ENCODE measurements at places on chromosomes 1 and 21. TPM values are rescaled to one million over a fixed set of nuclear protein-coding genes. Genes with fewer than 3 reads are reported as not detected.

DNA sequence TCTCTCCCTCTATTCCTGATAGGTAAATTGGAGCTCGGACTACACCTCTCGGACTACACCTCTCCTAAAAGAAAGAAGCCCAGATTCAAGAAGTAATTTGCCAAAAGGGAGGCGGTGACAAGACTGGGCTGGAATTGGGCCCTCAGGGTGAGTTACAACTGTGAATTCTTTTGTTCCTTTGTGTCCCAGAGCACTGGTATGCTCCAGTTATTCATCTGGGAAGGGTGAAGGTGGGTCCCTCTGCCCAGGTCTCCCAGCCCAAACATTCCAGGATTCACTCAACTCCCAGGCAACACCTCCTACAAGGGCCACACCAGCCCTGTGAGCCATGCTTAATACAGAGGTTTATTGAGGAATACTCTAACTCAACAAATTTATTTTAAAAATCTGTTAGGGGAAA, 69.2 kb downstream of the LMX1A start:
- H3K4me1 ChIP-seq, result no peaks in the 10 kb centered on the region
- no peak overlapping the region for H3K27ac ChIP-seq
- no peak overlapping the region for H3K4me3 ChIP-seq
- peaks cover 24% of the 10 kb centered on the region for H3K27me3 ChIP-seq
- DNase-seq, result no peak

Gene C1QC
- total RNA-seq, result 353 TPM

DNA sequence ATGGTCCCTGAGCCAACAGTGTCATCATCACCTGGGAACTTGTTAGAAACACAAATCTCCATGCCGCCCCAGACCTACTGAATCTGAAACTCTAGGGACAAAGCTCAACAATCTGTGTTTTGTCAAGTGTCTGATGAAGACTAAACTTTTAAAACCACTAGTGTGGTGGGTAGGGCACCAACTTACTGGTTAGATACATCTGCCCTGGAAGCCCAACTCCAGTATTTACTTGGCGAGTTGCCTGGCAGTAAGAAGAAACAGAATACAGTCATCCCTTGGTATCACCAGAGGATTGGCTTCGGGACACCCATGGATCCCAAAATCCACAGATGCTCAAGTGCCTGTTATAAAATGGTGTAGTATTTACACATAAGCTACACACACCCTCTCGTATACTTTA, 367.9 kb upstream of the DUSP10 start:
- H3K27me3 ChIP-seq, result no peaks in the 10 kb centered on the region
- H3K4me3 ChIP-seq, result no peak overlapping the region
- no peak overlapping the region for H3K27ac ChIP-seq
- no peaks in the 10 kb centered on the region for H3K36me3 ChIP-seq
- no peak for DNase-seq

GRCh38 chr1:176552999-176553398, 90.0 kb downstream of the PAPPA2 start:
- DNase-seq, result no peak
- H3K4me1 ChIP-seq, result no peaks in the 10 kb centered on the region
- peaks cover 21% of the 10 kb centered on the region for H3K27me3 ChIP-seq
- no peak overlapping the region for H3K27ac ChIP-seq
- no peaks in the 10 kb centered on the region for H3K36me3 ChIP-seq

Gene KIF17
- total RNA-seq, result 4.6 TPM

DNA sequence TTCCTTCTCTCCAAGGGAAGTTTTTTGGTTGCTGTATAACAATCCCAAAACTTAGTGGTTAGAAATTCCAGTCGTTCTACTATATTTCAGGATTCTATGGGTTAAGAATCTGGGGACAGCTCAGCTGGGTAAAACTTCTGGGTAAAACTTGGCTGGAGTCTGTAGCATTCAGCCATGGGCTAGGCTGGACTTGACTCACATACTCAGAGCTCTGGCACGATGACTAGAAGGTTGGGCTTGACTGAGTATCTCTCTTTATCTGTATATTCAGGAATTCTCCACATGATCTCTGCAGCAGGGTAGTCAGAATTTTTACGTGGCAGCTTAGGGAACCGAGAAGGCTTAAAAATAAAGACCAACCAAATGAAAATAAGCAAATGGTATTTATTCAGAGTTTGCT, 28.2 kb upstream of the HRNR start:
- H3K4me1 ChIP-seq, result no peaks in the 10 kb centered on the region
- no peak overlapping the region for H3K4me3 ChIP-seq
- peaks cover 3% of the 10 kb centered on the region for H3K27me3 ChIP-seq
- DNase-seq, result no peak
- no peak overlapping the region for H3K27ac ChIP-seq

DNA sequence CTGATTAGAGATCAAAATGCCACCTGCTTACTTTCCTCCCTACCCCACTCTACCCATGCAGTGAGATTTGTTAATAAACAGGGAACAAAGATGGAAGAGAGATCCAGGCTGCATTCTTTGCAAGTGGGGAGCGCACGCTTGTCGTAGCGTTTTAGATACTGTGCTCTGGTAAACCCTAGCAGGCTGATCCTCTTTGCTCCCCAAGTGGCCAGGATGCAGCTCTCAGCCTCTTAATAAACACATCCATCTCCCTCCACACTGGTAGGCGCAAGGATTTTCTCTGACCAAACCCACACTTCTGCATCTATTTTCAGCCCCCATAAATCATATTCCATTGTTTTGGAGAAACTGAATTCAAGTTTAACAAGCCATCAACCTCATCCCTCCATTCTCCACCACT, 2.9 kb downstream of the PGBD5 start:
- no peak overlapping the region for H3K27ac ChIP-seq
- no peak for DNase-seq
- H3K4me1 ChIP-seq, result peaks cover 6% of the 10 kb centered on the region
- no peak overlapping the region for H3K4me3 ChIP-seq
- H3K27me3 ChIP-seq, result peaks cover 39% of the 10 kb centered on the region
- no peaks in the 10 kb centered on the region for H3K36me3 ChIP-seq

Gene ANKRD65
- total RNA-seq, result 21.5 TPM

DNA sequence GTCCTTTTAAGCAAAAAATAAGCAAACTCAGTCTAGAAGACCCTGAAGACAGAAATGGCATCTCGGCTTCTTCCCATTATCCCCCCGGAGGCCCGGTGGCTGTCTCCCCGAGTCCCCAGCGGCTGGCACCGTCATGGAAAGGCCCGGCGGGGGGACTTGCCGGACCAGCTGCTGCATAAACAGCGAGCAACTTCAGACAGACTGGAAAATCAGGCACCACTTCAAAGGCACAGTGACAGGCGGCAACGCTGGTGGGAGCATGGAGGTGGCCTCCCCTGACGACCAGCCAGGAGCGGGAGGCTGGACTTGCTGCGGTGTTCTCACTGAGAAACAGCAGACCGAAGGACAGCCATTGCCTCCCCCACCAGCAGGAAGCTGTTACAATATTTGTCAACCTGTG, 18.4 kb upstream of the C1QA start:
- no peaks in the 10 kb centered on the region for H3K36me3 ChIP-seq
- no peak overlapping the region for H3K27ac ChIP-seq
- no peaks in the 10 kb centered on the region for H3K4me1 ChIP-seq
- peaks cover 58% of the 10 kb centered on the region for H3K27me3 ChIP-seq
- no peak for DNase-seq
- no peak overlapping the region for H3K4me3 ChIP-seq

Gene CLCNKA
- total RNA-seq, result not detected

DNA sequence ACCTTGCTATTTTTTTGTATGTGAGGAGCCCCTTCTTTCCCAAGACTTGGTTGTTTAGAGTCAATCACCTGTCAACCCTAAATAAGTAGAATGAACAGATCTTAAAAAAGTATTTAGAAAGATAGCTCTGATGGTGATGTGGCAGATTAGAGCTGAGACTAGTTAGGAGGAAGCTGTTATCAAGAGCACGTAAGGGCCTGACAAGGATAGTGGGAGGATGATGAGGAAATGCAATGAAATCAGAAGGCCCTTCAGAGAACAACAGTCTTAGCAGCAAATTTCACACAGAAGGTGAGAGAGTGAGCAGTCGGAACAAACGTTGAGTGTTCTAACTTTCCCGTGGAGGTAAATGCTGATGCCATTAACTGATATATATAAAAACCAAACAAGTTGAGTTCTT, 15.9 kb upstream of the S1PR1 start:
- no peaks in the 10 kb centered on the region for H3K4me1 ChIP-seq
- no peak for DNase-seq
- no peaks in the 10 kb centered on the region for H3K27me3 ChIP-seq
- no peaks in the 10 kb centered on the region for H3K36me3 ChIP-seq

Gene PEAR1
- total RNA-seq, result 17.9 TPM

DNA sequence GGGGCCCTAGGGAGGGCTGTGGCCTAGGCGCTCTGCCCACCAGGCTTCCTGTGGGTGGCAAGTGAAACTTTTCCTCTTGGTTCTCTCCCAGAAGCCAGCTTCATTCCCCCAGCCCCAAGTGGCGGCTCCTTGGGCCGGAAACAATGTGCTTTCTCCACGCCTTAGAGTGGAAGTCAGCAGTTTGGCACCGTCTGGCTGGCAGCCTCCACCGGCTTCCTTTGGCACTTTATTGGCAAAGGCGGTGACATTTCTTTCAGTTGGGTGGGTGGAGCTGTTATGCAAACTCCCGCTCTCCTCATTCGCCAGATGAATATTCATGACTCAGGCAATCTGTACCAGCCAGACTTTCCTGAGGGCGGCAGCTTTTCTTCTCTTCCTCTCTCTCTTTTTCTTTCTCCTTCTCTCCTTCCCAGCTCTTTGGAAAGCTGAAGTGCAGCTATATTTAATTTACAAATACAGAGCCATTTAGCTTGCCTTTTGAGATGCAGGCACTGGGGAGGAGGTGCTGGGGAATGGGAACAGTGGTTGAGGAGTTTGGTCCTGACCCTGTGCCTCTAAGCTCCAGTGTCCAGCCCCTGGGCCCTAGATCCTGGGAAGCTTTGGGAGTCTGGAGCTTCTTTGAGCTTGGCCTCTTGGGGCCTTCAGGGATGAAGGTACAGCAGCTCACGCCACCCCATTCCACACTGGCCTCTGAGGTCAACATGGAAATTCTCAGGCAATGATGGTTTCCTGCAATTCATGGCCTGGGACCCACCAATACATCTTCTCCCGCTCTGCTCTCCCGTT, 67.8 kb upstream of the POU3F1 start:
- H3K4me3 ChIP-seq, result no peak overlapping the region
- DNase-seq, result no peak
- no peaks in the 10 kb centered on the region for H3K36me3 ChIP-seq
- peaks cover 5% of the 10 kb centered on the region for H3K4me1 ChIP-seq
- no peaks in the 10 kb centered on the region for H3K27me3 ChIP-seq

- H3K27ac ChIP-seq, result no peak overlapping the region
- H3K27me3 ChIP-seq, result peaks cover 10% of the 10 kb centered on the region
- no peak for DNase-seq
- no peak overlapping the region for H3K4me3 ChIP-seq
- no peaks in the 10 kb centered on the region for H3K36me3 ChIP-seq
These were observed 70.8 kb downstream of the SCCPDH start for GRCh38 chr1:246794828-246795671.

DNA sequence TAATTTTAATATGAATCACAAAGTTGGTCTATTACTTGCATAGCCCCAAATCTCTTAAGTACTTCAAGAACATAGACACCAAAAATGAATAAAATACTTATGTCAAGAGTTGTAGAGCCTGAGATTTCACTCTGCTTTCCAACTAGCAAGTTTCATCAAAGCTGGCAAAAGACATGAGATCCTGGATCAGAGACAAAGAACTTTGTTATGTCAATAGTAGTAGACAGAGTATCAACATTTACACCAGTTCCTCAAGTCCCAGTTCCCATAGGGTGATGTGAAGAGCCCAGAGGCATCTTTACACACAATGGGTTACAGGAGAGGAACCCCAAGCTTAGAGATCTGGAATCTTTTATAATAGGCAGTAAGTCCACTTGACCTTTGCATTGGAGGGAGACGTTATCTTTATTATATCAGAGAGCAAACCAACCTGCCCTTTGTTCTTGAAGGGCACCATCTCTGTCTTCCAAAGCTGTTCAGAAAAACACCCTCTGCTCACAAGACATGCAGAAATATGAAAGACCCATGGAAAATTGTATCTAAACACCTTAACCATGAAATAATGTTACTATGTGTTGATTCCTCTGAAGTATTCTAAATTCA, 174.4 kb upstream of the GALNT2 start:
- DNase-seq, result no peak
- H3K27me3 ChIP-seq, result no peaks in the 10 kb centered on the region
- no peak overlapping the region for H3K4me3 ChIP-seq
- no peaks in the 10 kb centered on the region for H3K36me3 ChIP-seq
- H3K4me1 ChIP-seq, result no peaks in the 10 kb centered on the region
- no peak overlapping the region for H3K27ac ChIP-seq

GRCh38 chr1:14787604-14788003, 189.1 kb downstream of the KAZN start:
- no peak for DNase-seq
- H3K27me3 ChIP-seq, result no peaks in the 10 kb centered on the region
- no peak overlapping the region for H3K27ac ChIP-seq
- H3K4me3 ChIP-seq, result no peak overlapping the region

Measured in upper lobe of right lung (tissue), 1 donor.